Naive thymus-derived CD4-positive, alpha-beta T cell (primary cell): ENCODE measurements at places on chromosomes 6 and 20. TPM values are rescaled to one million over a fixed set of nuclear protein-coding genes. Genes with fewer than 3 reads are reported as not detected.

DNA sequence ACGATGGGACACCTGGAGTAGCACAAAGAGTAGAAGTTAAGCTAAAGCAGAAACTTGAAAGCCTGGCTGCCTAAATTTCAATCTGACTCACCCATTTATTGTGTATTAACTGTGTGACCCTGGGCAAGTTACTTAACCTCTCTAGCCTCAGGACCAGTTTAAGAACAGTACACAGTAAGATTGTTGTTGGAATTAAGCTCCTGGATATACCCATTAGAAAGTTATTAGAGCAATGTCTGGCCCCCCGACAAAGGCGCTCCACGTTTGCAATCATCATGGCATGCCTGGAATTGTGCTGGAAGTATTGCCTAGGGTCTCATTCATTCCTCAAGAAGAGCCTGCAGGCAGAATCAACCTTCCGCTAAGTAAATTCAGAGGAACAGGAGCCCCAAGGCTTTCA lies 1.4 kb downstream of the SDC4 start:
- DNase-seq = no peak

DNA sequence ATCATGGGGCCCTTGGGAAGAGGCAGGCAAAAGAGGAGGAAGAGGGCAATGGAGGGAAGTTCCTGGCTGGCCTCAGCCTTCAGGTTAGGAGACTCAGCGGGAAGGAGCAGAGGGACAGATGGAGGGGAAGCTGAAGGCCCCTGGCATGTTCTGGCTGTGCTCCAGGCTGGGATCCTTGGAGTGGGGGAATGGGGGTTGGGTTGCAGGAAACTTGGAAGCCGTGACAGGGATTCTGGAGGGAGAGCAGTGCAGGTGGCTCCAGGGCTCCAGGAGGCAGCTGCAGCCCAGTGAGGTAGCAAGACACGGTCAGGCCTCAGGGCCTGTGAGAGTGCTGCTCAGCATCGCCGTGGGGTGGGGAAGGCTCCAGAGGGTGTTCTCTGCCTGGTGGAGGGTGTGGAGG lies 64.6 kb upstream of the SCP2D1 start:
- no peak for DNase-seq

DNA sequence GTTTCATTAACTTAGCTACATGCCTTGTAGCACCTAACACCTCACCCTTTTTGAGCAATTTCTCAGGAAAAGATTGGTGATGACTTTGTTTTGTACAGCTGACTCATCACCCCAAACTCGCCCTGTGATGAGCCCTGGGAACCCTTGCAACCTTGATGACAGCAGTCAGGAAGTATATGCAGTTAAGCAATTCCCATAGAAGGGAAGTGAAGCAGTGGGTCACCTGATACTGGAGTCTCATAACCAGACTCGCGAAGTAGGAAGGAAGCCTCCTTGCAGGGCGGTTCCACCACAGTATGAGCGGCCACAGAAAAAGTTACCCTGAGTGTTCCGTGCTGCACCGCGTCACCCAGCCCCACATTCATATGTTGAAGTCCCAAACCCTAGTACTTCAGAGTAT lies 82.0 kb upstream of the EDN1 start:
- no peak for DNase-seq

DNA sequence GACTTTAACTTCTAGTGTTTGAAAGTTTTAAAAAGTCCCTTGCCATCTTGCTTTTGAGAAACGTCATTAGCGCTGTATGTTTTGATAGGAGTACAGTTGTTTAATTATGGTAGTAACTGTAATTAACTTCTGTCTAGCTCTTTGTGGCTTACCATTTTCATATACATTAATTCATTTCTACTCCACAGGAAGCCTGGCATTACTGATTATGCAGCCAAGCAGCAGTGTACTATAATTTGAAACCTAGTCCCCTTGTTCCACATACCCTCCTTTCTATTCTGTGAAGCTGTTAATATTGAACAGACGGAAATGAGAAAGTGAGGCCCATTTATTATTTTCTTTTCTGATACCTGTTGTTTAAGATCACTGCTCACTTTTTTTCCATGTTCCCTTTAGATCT lies 235.4 kb downstream of the CDKAL1 start:
- DNase-seq = no peak

- DNase-seq = no peak
Measured at GRCh38 chr6:169932491-169932890, 181.1 kb downstream of the ERMARD start.

- DNase-seq = peak; percentile 66
Measured at GRCh38 chr20:49979030-49979832, 3.5 kb upstream of the SNAI1 start.

- no peak for DNase-seq
Measured at GRCh38 chr6:41900861-41901260, 5.7 kb upstream of the USP49 start.

DNA sequence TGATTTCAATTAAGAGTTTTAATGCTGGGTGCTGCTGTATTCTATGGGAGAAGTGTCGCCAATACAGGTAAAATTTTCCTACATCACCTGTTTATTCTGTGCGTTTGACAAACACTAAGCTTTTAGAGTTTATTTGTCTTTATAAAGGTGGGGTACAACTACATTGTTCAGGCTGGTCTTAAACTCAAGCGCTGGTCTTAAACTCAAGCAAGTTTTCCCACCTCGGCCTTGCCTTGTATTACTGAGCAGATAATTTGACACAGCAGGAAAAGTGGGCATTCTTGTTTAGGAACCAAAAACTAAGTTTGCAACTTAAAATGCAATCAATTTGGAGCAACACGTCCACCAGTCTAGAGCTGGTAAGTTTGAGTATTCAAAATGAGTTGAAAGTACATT lies 112.9 kb upstream of the BTN3A2 start:
- DNase-seq = no peak

GRCh38 chr20:6827472-6827871 lies 60.0 kb downstream of the BMP2 start:
- no peak for DNase-seq

DNA sequence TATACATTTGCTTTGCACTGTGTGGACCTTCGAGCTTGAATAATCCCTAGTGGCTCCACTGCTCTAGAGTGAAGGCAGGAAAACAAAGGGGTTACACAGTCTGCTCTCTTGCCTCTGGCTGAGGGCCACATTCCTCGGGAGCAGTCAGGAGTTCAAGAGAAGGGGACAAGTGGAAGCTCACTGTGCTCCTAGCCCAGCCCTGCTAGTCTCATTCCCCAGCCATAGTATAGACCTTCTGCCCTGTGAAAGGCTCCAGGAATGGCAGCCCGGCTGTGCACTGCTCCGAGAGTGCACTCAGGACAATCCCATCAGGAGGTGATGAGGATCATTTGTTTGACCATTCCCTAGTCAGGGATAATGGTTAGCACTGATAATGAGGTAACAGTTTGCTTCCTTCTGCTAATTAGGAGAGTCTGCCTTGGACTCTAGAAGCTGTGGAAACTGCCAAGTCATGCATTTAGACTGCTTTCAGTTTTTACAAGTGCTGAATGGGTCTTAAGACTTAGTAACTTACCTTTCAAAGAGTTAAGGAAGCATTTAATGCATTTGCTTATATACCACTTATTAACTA lies 8.5 kb downstream of the IYD start:
- DNase-seq = no peak

GRCh38 chr6:38542031-38542430 lies 97.7 kb downstream of the BTBD9 start:
- no peak for DNase-seq

DNA sequence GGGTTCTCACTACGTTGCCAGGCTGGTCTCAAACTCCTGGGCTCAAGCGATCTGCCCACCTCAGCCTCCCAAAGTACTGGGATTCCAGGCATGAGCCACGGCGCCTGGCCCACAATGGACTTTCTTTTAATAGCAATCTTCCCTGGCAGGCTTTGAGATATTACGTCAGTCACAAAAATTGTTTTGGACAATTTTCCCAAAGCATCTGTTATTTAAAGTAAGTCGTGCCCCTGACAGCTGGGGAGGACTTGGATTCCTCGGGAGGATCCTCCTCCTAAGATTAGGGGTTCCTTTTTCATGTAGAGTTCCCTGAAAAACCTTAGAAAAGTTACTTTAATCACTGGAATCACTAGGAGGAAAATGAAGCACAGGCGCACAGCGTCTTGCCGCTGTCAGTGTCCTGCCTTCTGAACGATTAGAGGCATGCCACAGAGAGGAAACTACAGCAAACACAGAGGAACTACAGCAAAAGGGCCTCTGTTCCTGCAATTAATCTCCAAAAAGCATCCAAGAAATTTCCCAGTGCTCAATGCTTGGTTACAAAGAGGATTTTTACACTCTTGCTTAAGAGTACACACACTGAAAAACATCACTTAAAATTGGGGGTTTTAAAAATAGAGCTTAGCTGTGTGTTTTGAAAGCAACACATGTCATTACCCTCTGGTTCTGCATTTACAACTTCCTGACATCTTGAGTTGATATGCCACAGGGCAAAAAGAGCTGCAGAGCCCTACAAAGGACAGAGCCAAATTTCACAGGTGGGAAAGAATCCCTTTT lies 4.5 kb downstream of the ACSS1 start:
- DNase-seq = no peak

DNA sequence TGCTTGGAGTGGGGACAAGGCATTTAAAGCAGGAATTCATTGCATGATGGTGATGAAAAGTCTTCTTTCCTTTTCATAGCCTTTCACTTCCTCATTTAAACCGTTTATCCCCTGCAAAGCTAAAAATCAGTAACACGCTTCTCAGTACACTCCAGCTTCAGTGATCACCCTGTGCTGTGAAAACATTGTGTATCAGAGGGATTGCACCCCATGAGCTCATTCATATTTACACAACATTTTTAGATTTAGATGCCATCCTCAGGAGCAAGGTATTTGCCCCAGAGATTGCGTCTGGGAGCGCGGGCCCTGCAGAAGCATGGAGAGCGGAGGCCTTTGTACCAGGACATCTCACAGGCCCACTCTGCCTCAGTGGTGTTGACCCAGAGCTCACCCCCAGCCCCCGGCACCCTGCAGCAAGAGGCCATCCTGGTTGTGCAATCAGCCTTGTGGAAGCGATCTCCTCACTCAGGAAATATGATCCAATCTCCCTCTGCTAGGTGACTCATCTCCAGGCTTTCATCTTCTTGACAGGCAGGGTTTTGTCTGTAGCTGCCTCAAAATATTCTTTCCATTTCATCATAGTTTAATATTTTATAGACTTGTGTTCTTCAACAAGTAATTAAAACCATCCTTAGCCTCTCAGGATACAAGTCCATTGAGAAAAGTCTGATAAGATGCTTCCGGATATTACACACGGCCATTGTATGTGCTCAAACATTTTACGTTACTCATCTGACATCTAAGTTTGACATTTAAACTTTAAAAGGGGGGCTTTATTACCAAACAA lies 38.9 kb upstream of the THBS2 start:
- no peak for DNase-seq

DNA sequence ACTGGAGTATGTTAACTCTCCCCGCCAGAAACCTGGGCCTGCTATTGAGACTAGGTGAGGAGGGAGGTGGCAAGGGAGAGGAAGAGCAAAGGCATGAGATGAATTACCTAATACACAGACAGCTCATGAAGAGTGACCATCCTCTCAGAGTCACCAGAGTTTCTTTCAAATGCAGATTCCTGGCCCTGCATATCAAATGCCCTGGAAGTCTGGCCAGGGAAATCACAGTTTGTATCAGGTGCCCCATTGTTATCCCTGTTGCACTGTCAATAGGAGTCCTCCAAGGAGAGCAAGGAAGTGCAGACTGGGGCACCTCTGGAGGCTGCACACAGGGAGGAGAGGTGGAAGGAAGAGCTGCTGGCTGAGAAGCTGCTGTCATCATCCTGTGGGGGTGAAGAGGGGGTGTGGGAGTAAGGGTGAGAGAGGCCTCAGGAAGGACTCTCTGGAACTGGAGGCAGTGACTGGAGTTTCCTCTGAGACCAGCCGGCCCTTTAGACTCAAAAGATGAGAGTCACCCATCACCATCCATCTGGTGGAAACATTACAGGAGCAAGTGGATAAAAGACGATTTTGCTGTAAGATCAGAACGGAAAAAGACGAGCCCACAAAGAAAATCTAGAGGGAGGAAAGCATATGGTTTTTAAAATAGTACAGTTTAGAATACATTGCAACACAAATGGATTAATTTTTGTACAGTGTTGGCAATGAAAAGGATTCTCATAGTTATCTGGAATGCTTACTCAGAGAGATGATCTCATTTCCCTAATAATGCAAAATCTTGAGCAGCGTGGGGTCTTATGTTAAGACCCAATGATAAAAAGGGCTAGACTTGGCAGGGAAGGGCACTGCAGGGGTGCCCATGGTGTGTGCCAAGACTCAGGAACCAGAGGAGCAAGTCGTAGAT lies 268.1 kb downstream of the UST start:
- no peak for DNase-seq

- no peak for DNase-seq
Measured at GRCh38 chr6:79070206-79070825, 7.7 kb downstream of the PHIP start.

GRCh38 chr6:14502551-14502950 lies 385.0 kb downstream of the CD83 start:
- no peak for DNase-seq

- DNase-seq = no peak
Measured at GRCh38 chr20:61447952-61448351, 195.9 kb downstream of the CDH4 start.

DNA sequence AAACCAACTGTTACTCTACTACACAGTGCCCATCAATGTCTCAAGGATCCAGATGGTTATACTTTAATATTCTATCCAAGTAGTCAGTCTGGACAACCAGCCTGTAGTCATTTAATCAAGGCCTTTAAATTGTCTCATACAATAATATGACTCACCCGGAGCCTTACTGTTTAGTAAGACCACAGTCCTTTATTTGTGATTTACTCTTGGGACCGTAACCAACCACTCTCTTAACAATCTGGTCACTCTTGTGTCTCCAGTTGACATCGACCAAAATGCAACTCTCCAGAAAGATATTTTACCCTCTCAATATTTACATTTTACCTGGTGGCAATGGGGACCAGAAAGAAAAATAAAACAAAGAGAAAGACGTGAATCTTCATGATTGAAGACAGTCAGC lies 14.9 kb downstream of the DEFB114 start:
- no peak for DNase-seq

- DNase-seq = no peak
Measured at GRCh38 chr6:128508588-128509296, 11.7 kb downstream of the PTPRK start.

- no peak for DNase-seq
Measured at GRCh38 chr6:108739496-108740330, 108.5 kb upstream of the ARMC2 start.

- no peak for DNase-seq
Measured at GRCh38 chr6:18368277-18369105, 18.7 kb upstream of the RNF144B start.

DNA sequence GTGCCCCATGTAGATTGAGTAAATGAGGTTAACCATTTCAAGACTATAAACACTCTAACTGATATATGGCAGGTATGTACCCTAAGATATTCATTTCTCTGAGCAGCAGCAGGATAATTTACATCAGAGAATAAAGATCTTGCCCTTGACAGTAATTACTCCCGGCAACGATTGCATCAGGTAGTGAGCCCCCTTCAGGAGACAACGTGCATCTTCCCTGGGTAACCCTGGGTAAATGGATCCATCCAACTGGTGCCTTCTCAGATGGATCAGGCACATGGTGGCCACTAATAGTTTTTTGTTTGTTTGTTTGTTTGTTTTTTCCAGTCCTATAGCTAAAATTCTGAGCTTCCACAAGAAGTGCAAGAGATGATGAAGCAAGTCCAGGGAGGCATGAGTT lies 469.4 kb upstream of the SLC35B3 start:
- DNase-seq = no peak

ASF1A gene
- 52.6 TPM for total RNA-seq

DEF6 gene
- 219 TPM for total RNA-seq

PDYN gene
- total RNA-seq = not detected in 2 replicates

PNLDC1 gene
- not detected for total RNA-seq

SLA2 gene
- 29.2 TPM for total RNA-seq

CAGE1 gene
- total RNA-seq = 0.22 TPM

TSBP1 gene
- not detected for total RNA-seq

SLC22A16 gene
- 2.1 TPM for total RNA-seq

GFRA4 gene
- not detected for total RNA-seq

MYL9 gene
- total RNA-seq = 2.4 TPM
